ENCODE measurements at places on chromosomes 3 and 15.

DNA sequence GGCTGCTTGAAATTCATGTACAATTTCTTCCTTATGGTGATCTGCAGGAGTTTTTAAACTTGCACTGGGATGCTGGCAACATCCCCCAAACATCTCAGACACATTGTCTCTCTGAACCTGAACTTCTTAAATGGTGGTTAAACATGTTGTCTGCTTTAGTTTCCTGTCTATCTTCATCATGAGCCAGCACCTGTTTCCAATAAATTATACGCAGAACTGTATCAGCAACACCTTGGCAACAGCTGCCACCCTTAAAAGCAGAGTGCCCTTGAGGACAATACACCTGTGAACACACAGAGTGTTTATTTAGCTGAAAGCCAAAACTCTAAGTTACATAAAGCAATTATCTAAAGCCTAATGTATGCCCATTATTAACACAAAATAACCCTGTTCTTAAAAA, 242.9 kb downstream of the WNT5A start:
- H3K27ac ChIP-seq: no peak overlapping the region
- no peaks in the 10 kb centered on the region for H3K4me1 ChIP-seq

- no peaks in the 10 kb centered on the region for H3K36me3 ChIP-seq
- H3K27ac ChIP-seq: no peak overlapping the region
- no peaks in the 10 kb centered on the region for H3K27me3 ChIP-seq
- no peaks in the 10 kb centered on the region for H3K4me1 ChIP-seq
These were observed 241.6 kb upstream of the AZI2 start for GRCh38 chr3:28590216-28590615.

- H3K27me3 ChIP-seq: no peaks in the 10 kb centered on the region
- no peak overlapping the region for H3K27ac ChIP-seq
- H3K4me1 ChIP-seq: peaks cover 4% of the 10 kb centered on the region
- H3K4me3 ChIP-seq: no peak overlapping the region
- no peak for DNase-seq
These were observed 7.4 kb downstream of the GLB1 start for GRCh38 chr3:33089515-33089914.

- no peaks in the 10 kb centered on the region for H3K4me1 ChIP-seq
- no peak overlapping the region for H3K27ac ChIP-seq
- no peaks in the 10 kb centered on the region for H3K27me3 ChIP-seq
These were observed 81.5 kb upstream of the NTRK3 start for GRCh38 chr15:88337993-88338392.

DNA sequence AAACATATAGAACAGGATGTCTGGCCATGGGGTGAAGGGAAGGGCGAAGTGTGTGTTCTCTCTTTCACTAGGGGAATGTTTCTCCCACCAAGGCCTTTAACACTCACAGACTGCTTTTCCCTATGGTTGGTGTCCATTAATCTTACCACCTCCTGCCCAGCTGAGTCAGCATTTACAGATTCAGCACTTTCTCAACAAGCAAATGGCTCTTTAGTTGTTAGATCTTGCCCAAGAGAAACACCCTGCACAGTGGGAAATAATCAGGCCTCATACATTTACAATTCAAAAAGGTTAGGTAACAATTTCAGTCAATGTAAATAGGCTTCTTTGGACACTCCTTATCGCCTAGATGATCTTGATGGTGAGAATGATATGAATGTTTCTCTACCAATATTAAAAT, 418.2 kb downstream of the EPHA3 start:
- no peaks in the 10 kb centered on the region for H3K27me3 ChIP-seq
- DNase-seq: no peak
- H3K27ac ChIP-seq: no peak overlapping the region
- no peaks in the 10 kb centered on the region for H3K4me1 ChIP-seq

DNA sequence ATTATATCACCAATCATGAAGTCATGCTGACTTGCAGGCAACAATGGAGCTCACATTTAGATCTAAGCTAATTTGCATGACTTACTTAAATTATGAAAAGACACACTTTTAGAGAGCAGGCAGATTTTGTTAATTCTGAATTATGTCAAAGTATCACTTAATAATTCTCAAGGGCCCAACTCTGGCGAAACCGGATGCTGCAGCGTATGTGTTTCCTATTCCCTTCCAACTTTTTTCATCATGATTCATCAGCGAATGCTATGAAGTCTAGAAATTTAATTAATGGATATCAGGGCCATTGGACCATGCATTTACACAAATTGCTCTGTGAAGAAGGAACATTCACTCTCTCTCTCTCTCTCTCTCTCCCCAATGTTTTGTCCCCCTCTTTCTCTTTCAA, 63.5 kb upstream of the GOLGA8A start:
- no peaks in the 10 kb centered on the region for H3K36me3 ChIP-seq
- no peak for DNase-seq
- no peak overlapping the region for H3K27ac ChIP-seq

DNA sequence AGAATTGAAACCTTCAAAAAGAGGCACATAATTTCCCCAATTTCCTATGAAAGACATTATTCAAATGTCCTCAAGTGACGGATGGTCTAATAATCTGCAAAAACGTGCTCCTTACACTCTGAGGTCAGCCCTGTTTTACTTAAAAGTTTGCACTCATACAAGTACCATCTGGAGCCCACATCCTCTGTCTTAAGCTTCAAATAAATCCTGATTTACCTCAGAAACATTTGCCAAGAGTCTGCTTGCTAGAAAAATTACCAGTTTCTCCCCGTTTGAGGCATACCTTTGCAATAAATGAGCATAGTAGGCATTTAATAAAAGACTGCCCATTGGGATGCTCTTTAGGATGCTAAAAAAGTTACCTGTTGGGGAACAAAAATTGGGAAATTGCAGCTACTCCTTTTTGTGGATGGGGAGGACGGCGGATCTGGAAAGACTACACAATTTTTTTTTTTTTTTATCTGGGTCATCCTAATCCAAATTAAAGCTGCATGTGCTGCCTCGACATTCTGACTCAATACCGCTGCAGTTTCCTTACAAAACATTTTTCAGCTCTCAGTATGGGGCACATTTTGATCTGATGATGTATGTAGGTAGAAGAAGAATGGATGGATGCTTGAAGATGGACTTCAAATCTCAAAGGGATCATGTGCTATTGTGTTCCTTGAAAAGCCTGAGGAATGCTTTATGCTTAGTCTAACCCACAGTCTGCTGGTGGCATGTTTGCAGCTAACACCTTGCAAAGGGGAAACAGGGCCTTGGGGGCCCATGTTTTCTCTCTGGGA, 233.7 kb upstream of the ADAMTS9 start:
- no peak overlapping the region for H3K4me3 ChIP-seq
- H3K27ac ChIP-seq: no peak overlapping the region
- H3K36me3 ChIP-seq: no peaks in the 10 kb centered on the region
- no peak for DNase-seq
- H3K27me3 ChIP-seq: no peaks in the 10 kb centered on the region

DNA sequence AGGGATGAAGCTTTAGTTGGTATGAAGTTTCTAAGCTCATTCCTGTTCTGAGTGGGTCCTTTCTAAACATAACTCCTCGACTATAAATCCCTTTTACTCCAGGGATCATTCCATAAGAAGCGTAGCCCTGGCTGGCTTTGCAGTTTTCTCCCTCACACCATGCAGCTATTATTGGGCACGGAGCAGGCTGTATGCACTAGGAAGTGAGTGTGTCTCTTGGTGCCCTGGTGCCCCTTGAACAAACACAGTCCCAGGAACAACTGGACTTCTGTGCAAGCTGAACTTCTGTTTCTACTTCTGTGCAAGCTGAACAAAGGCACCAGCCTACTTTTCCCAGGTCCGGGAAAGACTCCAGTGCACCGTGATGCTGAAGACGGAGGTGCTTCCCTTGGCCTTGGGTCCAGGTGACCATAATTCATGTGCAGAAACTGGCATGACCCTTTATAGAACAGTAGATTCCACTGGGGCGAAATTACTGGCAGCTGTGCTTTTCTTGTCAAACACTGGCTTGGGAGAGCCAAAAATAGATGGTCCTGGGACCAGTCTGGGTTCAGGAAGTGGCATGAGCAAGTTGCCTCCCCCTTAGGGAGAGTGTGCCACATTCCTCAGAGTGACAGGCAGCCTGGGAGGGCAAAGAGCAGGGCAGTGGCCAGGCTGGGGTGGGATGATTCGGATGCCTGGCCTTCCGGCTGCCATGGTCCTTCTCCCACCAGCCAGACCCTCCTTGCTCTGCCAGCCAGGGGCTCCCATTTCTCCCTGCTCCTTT, 127.2 kb downstream of the SLCO3A1 start:
- no peak for DNase-seq
- no peak overlapping the region for H3K4me3 ChIP-seq
- H3K27ac ChIP-seq: no peak overlapping the region
- H3K4me1 ChIP-seq: no peaks in the 10 kb centered on the region
- H3K27me3 ChIP-seq: no peaks in the 10 kb centered on the region

- no peaks in the 10 kb centered on the region for H3K36me3 ChIP-seq
- H3K4me1 ChIP-seq: no peaks in the 10 kb centered on the region
- no peak overlapping the region for H3K4me3 ChIP-seq
- no peaks in the 10 kb centered on the region for H3K27me3 ChIP-seq
These were observed 24.0 kb upstream of the APEH start for GRCh38 chr3:49650177-49650576.

DNA sequence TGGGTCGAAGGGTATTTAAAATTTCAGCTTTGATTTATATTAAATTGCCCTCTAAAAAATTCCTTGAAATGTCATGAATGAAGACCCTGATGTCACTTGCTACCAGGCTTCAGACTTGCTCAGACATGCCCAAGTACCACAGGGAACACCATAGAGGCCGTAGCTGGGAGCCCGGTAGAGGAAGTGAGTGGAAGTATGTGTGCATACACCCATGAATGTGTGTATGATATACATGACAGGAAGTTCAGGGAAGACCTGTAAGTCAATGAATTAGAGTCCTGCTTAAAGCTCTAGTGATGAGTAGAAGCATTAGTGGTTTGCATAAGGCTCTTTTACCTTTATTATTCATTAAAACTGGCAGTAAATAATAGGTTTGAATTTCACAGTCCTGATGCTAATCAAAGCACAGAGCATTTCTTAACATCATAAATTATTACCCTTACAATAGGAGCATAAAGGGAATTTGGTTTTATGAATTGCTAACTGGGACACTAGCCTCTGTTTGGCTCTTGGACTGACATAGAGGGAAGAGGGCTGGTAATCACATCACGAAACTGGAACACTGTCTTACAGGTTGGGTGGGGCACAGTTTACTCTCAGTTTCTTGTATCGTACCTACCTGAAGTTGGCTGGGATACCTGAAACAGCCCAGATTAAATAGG, 144.4 kb downstream of the CHST2 start:
- no peaks in the 10 kb centered on the region for H3K4me1 ChIP-seq
- DNase-seq: no peak
- H3K27me3 ChIP-seq: no peaks in the 10 kb centered on the region

DNA sequence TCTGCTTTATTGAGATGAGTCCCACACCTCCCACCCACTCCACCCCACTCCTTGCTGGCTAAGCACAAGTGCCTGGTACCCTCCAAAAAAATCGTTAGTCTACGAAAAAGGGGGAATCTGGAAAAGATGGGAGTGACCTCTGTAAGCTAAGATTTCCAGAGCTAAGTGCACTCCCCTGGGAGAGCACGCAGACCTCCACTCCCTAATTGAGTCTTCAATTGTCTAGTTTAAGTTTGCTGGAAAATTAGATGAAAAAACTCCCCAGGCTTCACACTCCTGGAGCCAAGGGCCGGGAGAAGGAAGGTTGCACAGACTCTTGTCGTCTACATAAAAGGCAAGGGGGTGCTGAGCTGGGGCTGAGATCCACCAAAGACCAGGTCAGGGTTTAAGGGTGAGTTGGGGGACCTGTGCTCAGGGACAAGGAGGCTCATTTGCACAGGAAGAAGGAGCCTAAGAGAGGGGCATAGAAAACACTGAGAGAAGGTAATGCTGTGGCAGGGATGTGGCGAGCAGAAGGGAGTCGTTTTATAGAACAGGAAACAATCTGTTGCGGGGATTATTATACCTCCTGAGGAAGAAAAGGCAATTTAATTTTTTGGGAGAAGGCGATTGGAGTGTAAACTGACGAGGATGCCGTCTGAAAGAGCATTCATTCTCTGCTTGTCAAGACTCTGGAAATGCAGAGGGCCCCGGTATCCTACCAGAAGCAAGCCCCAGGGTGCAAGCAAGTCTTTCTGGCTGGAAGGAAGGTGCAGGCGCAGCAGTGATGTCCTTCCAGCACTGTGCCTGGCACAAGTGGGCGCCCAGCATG, 126.5 kb upstream of the DLG1 start:
- no peak overlapping the region for H3K4me3 ChIP-seq
- no peak for DNase-seq
- H3K27ac ChIP-seq: no peak overlapping the region

DNA sequence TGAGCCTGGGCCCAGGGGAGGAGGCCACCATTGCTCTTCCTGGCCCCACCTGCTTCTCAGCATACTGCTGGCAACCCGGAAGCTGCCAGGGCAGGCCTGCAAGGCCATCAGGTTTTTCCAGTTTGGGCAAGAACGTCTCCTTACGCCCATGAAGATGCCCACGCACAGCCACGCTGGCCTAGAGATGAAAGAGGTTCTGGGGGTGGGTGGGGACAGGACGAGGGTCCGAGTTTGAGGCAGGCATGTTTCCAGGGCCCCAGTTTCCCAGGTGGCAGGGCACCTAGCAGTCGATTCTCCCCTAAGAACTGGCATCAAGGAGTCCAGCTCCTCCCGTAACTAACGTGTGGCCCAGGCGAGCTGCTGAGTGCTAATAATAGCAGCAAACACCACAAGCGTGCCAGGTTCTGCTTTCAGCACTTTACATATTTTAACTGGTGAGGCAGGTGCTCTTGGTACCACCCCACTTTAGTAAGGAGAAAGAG, 45.8 kb downstream of the ZNF710 start:
- no peak overlapping the region for H3K27ac ChIP-seq
- no peaks in the 10 kb centered on the region for H3K36me3 ChIP-seq
- no peaks in the 10 kb centered on the region for H3K27me3 ChIP-seq

DNA sequence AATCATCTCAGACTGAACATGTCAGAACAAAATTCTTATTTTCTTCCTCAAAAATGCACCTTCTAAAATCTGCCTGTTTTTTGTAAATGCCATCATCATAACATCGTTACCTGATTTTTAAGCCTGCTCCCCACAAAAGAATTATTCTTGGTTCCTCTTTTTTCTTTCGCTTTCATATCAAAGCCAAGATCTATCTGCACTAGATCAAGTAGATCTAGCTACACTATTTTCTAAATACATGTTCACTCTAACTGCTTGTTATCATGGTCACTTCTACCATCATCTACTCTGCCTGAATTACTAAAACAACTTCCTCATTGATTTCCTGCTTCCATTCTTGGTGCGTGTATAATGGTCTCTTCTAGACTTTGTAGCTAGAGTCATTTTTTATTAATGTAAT, 217.7 kb downstream of the ARPP21 start:
- DNase-seq: no peak
- H3K4me3 ChIP-seq: no peak overlapping the region
- no peak overlapping the region for H3K27ac ChIP-seq
- H3K36me3 ChIP-seq: no peaks in the 10 kb centered on the region
- H3K4me1 ChIP-seq: peaks cover 7% of the 10 kb centered on the region

All from right lobe of liver (tissue), 6 donors.